ENCODE measurements at places on chromosomes 16 and 17.

- DNase-seq, result no peak
These were observed 14.0 kb downstream of the SALL1 start for GRCh38 chr16:51137097-51137496.

DNA sequence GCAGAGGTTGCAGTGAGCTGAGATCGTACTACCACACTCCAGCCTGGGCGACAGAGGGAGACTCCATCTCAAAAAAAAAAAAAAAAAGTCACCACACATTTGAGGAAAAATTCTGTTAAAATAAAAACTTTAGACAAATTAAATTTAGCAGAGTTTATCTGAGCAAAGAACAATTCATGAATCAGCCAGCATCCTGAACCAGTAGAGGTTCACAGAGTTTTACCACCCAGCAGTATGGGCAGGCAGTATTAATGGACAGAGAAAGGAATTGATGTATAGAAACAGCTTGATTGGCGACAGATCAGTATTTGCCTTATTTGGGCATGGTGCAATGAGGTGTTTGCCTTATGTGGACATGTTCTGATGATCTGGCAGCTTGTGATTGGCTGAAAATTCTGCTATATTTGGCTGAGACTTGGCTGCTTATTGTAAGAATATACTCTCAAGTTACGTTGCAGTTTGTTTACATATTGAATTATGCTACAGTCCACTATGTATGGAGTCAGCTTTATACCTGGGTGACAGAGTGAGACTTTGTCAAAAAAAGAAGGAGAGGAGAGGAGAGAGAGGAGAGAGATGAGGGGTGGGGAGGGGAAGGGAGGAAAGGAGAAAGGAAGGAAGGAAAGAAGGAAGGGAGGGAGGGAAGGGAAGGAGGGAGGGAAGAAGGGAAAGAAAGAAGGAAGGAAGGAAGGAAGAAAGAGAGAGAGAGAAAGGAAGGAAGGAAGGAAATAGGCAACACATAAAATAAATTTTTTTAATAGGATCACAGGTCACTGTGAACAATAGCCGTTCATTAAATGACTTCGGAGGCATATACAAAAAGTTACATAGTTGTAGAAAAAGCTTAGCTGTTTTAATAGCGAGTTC is 14.6 kb downstream of the ABCC3 start:
- DNase-seq, result no peak

DNA sequence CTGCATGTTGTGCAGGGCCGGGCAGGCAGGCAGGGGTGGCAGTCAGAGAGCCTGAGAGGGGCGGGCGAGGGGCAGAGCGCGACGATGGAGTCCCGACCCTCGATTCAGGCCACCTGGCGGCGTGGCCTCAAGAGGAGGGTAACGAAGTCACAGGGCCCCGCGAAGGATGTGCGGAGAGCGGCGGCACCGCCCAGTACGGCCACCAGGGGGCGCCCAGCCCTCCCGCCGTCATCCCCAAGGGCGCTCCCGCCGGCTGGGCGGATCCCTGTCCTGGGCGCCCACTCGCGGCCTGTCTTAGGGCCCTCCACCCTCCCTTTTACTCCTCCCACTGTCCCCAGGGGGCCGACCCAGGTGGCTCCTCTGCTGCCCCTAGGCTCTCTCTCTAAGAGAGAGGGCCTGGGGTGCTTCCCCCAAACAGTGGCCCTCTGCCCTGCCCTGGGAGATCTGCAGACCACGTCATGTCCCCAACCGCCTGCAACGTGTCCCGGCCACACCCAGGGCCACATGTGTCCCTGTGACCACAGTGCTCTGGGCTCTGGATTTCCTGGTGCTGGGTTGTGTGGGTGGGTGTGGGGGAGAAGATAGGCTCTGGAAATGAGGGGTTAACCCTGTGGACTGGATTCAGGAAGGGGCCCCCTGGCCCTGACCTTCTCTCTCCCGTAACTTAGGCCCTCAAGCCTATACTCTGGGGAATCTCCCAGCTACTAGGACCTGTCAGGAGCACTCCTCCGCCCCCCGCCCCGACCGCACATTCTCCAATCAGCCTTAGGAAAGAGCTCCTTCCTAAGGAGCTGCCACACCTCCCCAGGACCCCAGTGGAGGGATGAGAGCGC is 5.9 kb downstream of the DPEP2 start:
- DNase-seq, result peak; percentile 10

GRCh38 chr17:49496867-49497147 is 1.7 kb downstream of the NGFR start:
- no peak for DNase-seq

- no peak for DNase-seq
These were observed 17.3 kb downstream of the DNAH17 start for GRCh38 chr17:78559749-78560368.

DNA sequence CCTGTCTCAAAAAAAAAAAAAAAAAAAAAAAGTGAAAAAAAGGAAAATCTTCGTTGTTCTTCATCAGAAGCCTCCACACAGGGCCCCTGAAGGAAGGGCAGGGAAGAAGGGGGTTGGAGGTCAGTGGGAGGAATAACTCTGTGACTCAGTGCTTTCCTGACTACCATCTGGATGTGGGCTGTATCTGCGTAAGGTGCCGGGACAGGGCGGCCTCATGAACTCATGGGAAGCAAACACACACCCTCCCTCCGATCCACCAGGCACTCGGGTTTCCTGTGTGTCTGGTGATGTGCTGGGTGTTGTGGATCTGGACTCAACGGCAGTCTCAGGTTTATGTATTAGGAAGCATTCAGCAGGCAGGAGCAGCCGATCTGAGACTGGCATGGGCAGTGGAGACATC is 691.6 kb downstream of the WWOX start:
- DNase-seq, result no peak

DNA sequence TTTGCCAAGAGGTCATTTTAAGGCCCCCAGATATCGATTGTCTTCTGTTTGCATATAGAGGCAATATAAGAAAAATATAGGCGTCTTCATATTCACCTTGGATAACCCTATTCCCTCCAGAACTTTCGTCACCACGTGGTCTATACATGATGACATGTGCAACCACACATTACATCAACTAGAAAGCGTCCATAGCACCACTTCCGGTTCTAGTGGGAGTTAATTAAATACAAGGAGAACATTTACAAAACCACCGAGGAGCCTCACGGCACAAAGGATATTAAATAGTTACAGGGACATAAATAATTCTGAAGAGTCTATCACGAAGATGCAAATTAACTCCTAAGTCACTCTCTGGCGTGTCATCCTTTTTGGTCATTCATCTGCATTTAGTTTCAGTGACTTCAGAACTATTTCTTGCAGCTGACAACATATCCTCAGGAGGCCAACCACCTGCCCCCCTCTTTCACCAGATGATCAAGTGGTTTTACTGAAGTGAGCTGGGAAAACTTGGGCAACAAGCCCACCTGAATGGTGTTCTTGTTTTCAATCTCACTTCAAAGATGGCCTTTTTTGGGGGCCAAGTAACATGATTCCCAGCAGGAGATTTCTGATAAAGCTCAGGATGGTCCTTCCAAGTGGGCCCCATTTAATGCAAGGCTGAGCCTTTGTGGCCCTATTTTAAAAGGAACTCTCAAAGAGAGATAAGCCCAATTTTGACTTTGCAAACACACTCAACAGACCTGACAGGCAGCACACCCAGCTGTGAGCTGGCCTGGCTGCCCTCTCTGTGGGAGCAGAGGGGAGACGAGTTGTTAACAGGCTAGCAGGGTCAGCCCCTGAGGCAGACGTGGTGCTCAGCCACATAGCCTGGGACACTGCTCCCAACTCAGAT is 15.3 kb downstream of the CMTM3 start:
- no peak for DNase-seq

- no peak for DNase-seq
These were observed 7.4 kb downstream of the MAF start for GRCh38 chr16:79593074-79593531.

GRCh38 chr17:81380666-81381518 is 14.4 kb upstream of the BAHCC1 start:
- no peak for DNase-seq

- no peak for DNase-seq
These were observed 702 bp upstream of the WNT3 start for GRCh38 chr17:46818929-46819859.

GRCh38 chr17:37643869-37644268 is 623 bp upstream of the DDX52 start:
- no peak for DNase-seq

DNA sequence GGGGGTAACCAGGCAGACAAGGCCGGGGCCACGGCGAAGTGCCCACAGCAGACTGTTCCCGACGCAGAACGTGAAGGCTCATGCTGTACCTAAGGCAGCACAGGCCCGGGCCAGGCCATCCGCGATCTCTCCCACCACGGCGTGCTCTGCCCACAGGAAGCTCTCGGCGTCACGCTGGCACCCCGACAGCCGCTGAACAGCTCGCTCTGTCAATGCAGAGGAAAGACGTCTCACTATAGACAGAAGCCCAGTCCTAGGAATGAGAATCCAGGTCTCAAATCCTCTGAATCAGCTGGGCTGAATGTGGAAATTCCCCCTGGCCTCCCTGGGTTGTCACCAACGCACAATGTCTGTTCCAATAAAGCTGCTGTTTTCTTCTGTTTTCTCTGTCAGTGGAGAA is 21.4 kb downstream of the SERPINF1 start:
- no peak for DNase-seq

DNA sequence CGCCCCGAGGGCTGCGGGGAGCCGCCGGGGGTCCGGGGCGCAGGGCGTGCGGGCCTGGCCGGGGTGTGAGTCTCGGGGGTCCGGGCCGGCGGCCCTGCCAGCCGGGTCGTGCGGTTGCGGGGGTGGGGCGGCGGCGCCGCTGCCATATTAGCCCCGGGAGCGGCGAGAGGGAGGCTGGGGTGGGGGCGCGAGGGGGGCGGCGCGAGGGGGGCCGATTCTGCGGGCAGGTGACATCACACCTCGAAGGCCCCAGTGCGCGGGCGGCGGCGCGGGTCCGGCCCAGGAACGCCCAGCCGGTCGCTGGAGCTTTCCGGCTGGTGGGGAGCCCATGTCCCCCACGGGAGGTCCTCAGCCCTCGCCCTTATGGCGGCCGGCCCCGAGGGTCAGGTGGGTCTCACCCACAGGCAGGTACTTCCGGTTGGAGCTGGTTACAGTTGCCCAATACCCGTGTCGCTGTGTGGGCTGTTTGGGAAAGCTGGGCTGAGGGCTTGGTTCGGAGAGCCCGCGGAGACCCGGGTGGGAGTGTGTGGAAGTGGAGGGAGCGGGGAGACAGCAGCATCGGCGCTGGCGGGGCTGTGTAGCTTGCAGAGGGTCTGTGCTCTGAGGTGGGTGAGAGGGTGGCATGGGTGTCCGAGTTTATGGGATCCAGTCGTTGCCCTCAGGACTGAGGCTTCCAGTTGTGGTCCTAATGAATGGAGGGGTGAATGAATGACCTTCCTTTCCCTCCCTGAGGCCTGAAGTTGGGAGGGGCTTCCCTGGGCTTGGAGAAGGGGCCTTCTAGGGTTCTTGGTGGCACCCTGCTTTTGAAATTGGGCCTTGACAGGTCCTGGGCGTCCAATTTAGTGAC is 804 bp downstream of the ATP6V0C start:
- no peak for DNase-seq

- no peak for DNase-seq
These were observed 6.5 kb upstream of the DHX40 start for GRCh38 chr17:59558953-59559352.

GRCh38 chr16:64900019-64900418 is 221.8 kb downstream of the CDH11 start:
- no peak for DNase-seq

- peak; percentile 69 for DNase-seq
These were observed 159.6 kb upstream of the MPHOSPH6 start for GRCh38 chr16:82329504-82330192.

DNA sequence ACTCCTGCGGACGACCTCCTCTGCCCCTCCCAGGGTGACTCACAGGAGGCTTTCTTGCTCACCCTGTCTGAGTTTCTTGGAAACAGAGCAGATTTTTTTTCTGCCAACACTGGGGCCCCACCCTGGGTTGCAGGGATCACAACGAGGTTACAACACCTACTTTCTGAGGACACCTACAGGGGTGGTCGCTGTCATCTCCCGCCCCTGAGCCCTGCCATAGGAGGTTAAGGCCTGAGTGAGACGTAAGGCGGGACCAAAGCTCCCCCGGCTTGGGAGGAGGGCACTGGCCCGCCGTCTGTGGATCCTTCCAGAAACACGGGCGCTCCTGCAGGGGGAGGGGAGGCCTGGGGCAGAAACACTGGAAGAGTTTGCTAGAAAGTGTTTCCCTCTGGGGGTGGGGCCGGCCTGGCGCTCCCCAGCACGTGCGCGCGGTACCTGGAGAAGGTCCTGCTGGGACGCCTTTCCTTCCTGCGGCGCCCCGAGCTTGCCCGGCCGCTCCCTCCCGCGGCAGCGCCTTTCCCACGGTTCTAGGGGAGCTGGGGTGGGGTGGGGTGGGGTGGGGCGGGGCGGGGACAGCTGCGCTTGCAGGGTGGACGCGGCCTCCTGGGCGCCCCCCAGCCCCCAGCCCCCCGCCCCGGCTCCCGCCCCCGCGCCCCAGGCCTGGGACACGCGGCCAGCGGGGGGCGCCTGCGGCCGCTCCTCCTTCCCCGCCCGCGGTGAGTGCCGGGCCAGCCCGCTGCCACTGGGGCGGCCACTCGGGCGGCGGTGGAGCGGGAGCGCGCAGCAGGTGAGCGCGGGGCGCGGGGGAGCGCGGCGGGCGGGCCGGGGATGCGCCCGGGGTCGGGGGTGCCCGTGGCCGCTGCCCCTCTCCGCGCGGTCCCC is 20.7 kb upstream of the ADCY7 start:
- peak; percentile 27 for DNase-seq

DNA sequence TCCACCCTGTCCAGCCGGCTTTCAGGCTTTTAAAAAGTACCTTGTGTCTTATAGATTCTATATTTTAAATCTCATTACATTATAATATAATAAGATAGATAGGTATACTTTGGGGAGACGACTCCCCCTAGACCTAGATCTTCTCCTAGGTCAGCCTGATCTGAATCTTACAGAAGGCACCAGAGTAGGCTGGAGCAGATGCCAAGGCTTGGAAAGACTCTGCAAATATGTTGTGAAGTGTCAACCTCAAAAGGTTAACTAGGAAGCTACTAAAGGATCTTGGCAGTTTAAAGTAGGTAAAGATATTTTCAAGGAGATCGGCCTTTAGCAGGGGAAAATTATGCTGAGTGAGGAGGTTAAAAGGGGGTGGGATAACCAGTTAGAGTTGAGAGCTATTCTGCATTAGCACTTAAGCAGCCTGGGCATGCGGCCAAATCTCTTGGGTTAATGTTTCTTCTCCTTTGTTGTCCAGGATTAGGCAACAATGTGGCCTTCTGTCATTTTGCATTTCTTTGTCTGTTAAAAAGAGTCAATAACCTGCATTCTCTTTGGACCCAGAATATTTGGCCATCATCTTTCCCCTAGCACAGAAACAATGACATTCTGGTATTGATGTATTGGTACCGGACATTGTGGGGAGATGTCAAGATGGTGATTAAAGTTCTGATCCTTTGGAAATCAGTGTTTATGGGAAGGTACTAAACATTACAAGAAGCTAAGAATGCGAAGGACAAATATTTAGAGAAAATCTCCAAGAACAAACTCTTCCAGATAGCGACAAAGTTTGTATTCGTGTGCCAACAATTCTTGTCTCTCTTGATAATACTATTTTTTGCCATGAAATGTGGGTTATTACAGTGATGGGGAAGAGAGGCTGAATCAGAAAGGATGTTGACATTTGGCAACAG is 51.2 kb upstream of the DHX40 start:
- peak; percentile 89 for DNase-seq
